ENCODE measurements at places on chromosomes 5 and 9.

DNA sequence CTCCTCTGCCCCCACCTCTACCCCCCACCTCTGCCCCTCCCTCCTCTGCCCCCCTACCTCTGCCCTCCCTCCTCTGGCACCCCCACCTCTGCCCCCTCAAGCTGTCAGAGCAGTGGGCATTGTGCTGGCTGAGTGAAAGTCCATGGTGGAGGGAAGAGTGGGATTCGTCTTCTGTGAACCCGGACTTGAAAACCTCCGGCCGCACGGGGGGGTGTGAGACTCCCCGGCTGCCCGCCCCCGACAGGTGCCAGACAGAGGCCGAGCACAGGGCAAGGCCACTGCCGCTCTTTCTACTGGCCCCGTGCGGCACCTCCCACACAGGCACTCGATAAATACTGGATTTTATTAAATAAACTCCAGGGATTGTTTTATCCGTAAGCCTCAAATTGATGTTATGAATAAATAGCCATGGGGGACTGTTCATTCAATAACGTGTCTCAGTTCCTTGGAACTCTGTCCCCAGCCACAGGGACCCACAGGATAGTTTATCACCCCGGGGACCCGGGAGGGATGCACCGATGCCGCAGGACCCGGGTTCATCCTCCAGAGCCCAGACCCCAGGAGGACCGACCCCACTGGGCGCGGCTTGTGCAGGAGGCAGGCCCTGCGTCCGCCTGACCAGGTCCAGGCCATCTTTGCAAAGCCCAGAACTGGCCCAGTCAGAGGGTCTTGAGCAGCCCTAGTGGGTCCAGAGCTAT, 2.6 kb upstream of the QRFP start:
- no peak overlapping the region for H3K4me3 ChIP-seq
- DNase-seq: no peak
- H3K36me3 ChIP-seq: no peaks in the 10 kb centered on the region

DNA sequence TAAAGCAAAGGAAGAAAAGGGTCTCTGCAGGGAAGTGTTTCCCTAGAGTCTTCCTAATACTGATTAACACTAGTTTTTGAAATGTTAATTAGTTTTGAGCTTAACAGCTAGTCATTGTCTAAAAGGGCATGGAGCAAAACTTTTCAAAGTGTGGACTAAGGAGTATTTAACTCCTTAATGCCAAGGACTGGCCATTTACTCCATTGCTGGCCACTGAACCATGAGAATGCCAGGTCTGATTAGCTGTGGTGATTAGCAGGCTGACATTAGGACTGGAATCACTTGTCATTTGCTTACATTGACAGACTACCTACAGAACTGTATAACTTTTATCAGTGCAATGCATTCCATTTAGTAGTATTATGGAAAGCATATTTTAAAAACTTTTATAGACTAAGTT, 987.0 kb downstream of the NR2F1-AS1 start:
- H3K4me3 ChIP-seq: no peak overlapping the region
- no peak overlapping the region for H3K27ac ChIP-seq
- no peaks in the 10 kb centered on the region for H3K36me3 ChIP-seq
- H3K27me3 ChIP-seq: no peaks in the 10 kb centered on the region
- no peak for DNase-seq

- H3K4me1 ChIP-seq: no peaks in the 10 kb centered on the region
- no peak overlapping the region for H3K27ac ChIP-seq
- no peak overlapping the region for H3K4me3 ChIP-seq
- DNase-seq: no peak
These were observed 30.8 kb downstream of the IPPK start for GRCh38 chr9:92639124-92639523.

GRCh38 chr5:56516035-56516434, 282.9 kb upstream of the ANKRD55 start:
- H3K4me3 ChIP-seq: no peak overlapping the region
- no peak for DNase-seq
- H3K27me3 ChIP-seq: no peaks in the 10 kb centered on the region
- H3K4me1 ChIP-seq: 0 out of 2 replicates have a peak, but pooled peaks cover 4% of the 10 kb centered on the region
- no peaks in the 10 kb centered on the region for H3K36me3 ChIP-seq
- H3K27ac ChIP-seq: no peak overlapping the region

DNA sequence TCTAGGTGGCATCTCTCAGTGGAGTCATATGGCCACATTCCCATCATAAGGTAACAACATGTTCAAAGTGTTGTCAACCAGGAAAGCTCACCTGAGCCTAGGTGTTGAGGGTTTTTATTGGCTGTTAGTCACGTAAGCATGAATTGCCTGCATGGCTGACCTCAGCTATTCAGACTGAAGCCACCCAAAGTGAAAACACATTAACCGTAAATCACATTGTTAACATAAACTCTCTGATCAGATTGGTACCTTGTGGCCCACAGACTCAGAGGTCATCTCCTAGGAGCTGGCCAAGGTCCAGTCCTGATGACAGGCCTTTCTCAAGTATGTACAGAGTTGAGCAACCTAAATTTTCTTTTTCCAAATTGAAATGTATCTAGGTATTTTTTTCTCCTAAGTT, 26.7 kb downstream of the SRFBP1 start:
- no peaks in the 10 kb centered on the region for H3K36me3 ChIP-seq
- H3K27me3 ChIP-seq: no peaks in the 10 kb centered on the region
- no peak overlapping the region for H3K4me3 ChIP-seq
- no peak for DNase-seq

- no peak for DNase-seq
- peaks cover 11% of the 10 kb centered on the region for H3K4me1 ChIP-seq
- no peaks in the 10 kb centered on the region for H3K36me3 ChIP-seq
- no peak overlapping the region for H3K27ac ChIP-seq
These were observed 3.3 kb upstream of the PLGRKT start for GRCh38 chr9:5441043-5441442.

DNA sequence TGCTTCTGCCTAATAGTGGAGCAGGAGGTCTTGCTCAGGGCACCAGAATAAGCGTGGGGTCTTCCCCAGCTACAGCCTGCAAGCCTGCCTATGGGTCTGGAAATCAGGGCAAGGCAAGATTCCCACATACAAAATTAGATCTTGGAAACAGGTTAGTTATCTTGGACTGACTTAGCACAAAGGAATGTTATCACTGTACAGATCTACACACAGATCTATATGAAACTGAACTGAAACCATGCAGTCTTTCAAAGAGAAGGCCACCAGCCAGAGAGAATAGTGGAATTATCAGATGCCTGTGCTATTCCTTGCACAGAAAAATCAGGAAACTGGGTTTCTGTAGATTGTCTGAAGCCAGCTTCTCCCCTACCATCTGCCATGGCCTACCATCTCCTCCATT, 585.7 kb downstream of the ACTL7B start:
- no peak for DNase-seq
- no peaks in the 10 kb centered on the region for H3K27me3 ChIP-seq
- no peak overlapping the region for H3K4me3 ChIP-seq
- no peaks in the 10 kb centered on the region for H3K36me3 ChIP-seq
- peaks cover 39% of the 10 kb centered on the region for H3K4me1 ChIP-seq
- H3K27ac ChIP-seq: peak overlapping the region; percentile 5

GRCh38 chr5:179836225-179837019, 15.7 kb downstream of the SQSTM1 start:
- no peak overlapping the region for H3K4me3 ChIP-seq
- H3K27ac ChIP-seq: no peak overlapping the region
- DNase-seq: peak; percentile 26
- no peaks in the 10 kb centered on the region for H3K4me1 ChIP-seq
